ENCODE measurements at places on chromosomes 12 and 14.

GRCh38 chr14:50773632-50774541, 57.1 kb downstream of the NIN start:
- DNase-seq = peak; percentile 7

GRCh38 chr12:99386907-99387306, 260.6 kb upstream of the GARIN6 start:
- DNase-seq = no peak

- no peak for DNase-seq
Measured at GRCh38 chr14:23145794-23146350, 26.8 kb upstream of the CEBPE start.

- DNase-seq = no peak
Measured at GRCh38 chr14:83779266-83779665, 1750.7 kb upstream of the FLRT2 start.

DNA sequence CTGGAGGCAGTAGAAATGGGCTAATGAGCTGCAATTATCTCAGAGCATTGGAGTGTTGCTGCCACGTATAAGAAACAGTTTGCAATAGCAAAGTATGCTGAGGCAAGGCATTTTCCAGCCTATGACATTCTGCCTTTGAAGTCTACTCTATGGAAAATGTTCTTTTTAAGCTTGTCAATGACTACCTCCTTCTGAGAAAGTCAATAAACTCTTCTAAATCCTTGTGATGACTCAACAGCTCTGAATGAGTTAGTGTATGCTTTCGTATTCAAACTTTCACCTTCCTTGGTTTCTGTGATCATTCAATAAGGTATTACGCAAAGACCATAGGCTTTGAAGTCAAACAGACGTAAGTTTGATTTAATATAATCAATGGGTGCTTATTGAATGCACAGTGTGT, 111.2 kb downstream of the CAPZA3 start:
- DNase-seq = no peak

DNA sequence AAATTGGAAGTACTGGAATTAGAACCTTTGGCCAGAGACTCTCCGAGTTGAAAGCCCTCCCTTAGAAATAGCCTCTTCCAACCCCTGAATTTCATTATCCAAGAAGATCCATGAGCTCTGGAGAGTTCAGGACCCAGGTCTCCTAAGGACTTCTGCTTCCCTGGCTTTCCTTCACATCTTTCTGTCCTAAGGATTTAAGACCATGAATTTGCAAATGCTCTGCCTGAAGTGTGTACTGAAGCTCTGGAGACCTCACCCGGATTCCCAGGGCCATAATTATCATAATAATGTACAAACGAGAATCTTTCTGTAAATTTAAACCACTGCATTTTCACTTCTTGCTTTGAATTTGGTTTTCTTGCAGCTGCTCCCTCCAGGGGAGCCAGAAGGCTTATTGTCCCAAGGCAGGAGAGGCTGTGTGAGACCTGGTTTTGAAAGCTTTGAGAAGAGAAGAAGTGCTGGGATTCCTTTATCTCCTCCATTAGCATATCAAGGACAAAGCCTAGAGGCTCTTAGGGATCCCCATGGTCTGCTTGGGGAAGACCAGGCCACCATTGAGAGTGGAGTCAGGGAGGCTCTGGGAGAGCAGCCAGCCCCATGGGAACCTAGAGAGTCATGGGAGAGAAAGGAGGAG, 41.1 kb downstream of the GLRX5 start:
- no peak for DNase-seq

DNA sequence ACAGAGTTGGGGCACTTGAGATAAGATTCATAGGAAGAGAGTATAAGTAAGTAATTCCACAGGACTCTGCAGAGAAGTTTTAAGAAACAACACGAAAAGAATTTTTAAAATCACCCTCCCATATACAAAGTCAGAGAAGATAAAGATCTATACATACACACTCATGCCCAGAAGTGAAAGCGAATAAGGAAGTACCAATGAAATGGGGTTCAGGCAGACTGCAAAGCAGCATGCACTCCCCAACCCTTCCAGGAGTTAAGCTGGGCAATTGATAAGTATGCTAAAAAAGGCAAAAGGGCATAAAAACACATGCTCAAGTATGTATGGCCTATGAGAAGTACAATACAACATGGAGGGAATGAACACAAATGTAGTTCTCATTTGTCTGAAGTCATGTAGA, 246.2 kb upstream of the GRIP1 start:
- no peak for DNase-seq

DNA sequence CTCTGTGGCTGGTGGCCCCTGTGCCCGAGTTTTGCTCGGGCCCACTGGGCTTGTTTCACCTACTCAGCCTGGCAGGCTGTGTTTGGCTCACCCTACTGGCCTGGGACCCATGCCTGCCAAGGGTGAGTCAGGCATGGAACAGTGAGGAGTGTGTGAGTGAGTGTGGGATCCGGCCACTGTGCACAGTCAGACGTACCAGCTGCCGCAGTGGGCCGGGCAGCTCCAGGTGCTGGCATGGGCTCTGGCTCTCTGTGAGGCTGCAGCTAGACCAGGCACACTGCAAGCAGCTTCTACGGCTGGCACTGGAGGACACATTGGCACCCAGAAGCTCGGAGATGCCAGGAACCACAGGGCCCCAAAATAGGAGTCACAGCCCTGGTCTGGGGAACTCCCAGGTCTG, 40.6 kb downstream of the HSD17B6 start:
- no peak for DNase-seq

DNA sequence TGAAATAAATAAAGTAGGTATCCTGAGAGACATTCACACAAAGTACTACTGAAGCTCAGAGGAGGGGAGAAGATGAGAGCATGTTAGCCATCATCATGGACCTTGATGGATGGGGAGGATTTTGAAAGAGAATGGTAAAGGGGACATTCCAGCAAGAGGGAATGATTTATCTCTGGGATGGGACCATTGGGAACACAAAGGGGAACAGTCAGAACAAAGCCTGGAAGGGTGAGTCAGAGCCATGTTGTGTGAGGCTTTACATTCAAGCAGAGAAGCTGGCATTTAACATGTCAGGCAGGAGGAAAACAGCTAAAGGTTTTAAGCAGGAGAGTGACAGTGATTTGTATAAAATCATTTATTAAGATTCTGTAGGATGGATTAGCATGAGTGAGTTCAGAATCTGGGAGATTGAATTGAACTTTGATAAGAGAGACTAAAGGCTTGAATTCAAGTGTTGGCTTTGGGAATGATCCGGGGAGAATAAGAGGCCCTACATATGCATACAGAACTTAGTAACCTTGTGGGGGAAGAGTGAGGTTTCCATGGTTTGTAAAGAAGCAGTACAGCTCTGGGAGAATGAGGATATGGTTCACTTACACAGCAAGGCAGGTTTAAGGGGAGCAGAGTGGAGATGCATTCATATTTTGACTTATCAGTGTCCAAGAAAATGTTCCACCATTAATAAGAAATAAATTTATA, 174.4 kb downstream of the SYT10 start:
- DNase-seq = no peak

DNA sequence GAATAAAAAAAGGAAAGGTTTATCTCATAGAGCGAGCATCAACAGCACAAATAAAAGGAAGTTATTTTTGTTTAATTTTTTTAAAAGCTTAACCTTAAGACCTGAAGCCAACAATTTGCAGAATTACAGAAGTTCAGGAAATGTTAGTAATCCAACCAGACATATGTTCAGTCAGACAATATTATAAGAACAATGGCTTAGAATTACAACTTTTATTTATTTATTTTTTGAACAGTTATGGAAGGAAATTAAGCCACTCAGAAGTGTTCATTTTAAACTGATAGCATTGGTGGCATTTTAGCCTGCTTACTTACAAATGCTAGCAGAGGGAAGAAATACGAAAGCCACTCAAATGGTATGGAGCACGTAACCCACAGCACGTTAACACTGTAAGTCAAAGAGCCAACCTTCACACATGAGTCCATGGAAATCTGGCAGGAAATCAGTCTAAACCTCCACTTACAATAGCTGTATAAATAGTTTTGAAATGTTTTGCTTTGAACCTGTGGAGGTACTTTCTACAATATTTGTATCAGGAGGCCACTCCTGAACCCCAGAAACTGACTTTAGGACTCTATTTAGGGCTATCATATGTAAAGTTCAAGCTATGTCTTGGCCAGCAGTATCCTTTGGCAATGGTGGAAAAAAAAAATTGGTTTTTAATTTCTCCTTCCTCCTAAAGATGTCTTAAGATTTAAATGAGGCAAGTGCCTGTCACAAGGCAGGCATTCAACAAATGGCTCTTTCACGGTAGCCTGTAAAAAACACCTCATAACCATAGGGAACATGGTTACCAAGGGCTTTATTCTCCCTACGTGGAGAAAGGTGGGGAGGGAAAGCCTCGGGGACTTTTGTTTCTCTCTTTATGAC, 102.3 kb downstream of the ITPR2 start:
- DNase-seq = no peak

GRCh38 chr14:29521526-29522137, 406.0 kb downstream of the PRKD1 start:
- DNase-seq = no peak

DNA sequence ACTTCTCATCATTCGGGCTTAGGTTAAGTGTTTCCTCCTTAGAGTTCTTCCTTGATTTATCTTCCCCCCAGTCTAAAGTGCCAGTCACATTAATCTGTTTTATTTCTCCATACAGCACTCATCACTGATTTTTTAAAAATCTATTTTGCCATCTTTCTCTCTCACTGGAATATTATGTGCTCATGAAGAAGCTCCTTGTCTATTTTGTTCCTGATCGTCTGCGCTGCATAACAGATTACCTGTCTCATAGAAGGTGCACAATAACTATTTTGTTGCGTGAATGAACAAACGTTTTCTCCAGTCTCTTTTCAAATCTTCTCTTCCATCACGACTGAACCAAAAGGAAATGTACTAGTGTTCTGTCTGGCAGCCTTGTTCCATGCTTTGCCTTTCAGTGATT, 2.7 kb downstream of the ERP29 start:
- no peak for DNase-seq

- DNase-seq = no peak
Measured at GRCh38 chr12:132329036-132329719, at the start of gene GALNT9. Gene GALNT9 (minus strand): TSS chr12:132329589. CDS start chr12:132329203, 386 bp downstream.

DNA sequence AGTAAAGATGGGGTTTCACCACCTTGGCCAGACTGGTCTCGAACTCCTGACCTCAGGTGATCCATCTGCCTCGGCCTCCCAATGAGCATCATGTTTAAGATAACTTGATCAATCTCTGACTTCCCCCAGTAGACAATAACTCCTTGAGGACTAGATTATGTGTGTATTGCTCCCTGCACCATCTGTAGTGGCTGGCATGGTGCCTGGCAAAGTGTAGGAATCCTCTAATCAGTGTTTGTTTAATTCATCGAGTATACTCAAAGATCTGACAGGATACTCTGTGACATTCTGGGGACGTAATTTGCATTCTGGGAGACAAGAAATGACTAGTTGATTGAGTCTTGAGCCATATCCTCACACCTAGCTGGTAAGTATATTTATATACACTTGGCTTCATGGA, 873.5 kb upstream of the TMEM132C start:
- no peak for DNase-seq

- no peak for DNase-seq
Measured at GRCh38 chr12:89846473-89847055, 137.9 kb upstream of the ATP2B1 start.

DNA sequence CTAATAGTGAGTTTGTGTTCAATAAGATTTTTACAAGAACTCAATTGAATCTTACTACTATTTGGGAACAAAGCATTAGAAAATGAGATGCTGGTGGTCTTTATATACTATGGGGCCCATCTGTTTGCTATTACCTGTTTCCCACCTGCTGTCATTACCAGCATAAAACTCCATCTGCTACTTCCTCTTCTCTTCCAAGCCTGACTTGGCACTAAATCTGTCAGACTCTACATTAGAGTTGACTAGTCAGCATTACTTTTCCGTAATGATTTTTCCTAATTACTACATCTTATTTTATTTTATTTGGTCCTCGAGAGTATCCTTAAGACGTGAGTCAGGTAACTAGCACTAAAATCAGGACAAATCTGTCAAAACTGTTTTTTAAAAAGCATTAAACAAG, 68.1 kb upstream of the KRR1 start:
- DNase-seq = no peak

DNA sequence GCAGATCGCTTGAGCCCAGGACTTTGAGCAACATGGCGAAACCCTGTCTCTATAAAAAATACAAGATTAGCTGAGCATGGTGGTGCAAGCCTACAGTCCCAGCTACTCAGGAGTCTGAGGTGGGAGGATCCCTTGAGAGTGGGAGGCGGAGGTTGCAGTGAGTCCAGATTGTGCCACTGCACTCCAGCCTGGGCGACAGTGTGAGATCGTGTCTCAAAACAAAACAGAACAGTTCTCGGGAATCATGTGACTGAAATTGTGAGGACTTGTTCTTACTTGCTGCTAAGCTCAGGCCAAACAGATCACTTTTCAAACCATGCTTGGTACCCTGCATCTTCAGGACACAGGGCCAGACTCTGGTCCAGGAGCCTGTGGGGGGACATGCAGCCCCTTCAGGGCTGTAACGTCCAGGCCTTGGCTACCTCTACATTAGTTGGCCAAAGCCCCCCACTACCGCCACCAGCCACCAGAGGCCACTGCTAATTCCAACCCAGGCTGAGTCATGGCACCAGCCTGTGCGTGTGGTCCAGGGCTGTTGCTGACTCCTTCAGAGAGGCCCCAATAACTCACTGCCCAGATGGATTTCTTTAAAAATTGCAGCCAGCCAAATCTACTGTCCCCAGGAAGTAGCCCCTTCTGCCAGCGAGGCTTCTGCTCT, 33.4 kb upstream of the SYNDIG1L start:
- no peak for DNase-seq

GRCh38 chr14:75905147-75905904, 76.5 kb downstream of the TGFB3 start:
- no peak for DNase-seq

- DNase-seq = no peak
Measured at GRCh38 chr12:89169321-89169720, 183.0 kb downstream of the DUSP6 start.

- no peak for DNase-seq
Measured at GRCh38 chr12:42564556-42564955, 25.0 kb downstream of the PRICKLE1 start.

- no peak for DNase-seq
Measured at GRCh38 chr12:89877671-89878070, 169.0 kb upstream of the ATP2B1 start.

DNA sequence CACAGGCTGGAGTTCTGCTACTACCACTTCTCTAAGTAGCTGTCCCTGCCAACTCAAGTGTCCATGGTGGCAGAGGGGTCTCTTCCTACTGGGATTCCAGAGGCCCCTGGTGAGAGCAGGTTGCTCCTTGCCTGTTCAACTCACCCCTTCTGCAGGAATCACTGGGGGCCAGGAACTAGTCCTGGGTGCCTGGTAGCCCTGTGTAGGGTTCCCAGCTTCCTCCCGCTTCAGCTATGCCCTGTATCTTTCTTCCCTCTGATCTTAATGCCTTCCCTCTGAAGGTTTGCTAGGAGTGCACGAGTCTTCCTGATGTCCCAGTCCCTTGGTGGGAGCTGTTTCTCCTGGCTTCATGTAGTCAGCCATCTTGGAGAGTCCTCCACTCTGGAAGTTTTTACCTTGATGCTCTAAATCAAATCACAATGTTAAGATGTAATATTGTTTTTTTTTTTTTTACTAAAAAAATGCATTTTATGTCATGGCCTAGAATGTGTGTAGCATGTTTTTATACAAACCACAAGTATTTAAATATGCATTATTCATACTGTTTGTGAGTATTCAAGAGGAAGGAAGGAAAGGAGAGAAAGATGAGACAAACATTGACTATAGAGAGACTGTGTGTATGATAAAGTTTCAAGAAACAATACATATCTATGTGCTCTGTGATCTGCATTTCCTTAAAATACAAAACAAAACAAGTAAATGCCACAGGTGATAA, 54.7 kb downstream of the FRS2 start:
- DNase-seq = no peak
